ENCODE measurements at places on chromosomes 2 and 18.

- DNase-seq, result no peak
Measured at GRCh38 chr18:32337347-32337746, 133.3 kb downstream of the GAREM1 start.

GRCh38 chr2:195009202-195009601 lies 647.8 kb upstream of the SLC39A10 start:
- DNase-seq, result no peak

- no peak for DNase-seq
Measured at GRCh38 chr2:188610827-188611226, 319.2 kb downstream of the GULP1 start.

GRCh38 chr18:79786304-79786703 lies 11.4 kb upstream of the KCNG2 start:
- no peak for DNase-seq

- no peak for DNase-seq
Measured at GRCh38 chr2:31268344-31268743, 34.4 kb downstream of the EHD3 start.

- DNase-seq, result peak; percentile 92
Measured at GRCh38 chr2:241508240-241509154, at the start of gene STK25. Gene STK25, minus strand, starts transcription at chr2:241508584. Its CDS starts 549 bp downstream, at chr2:241508035.

GRCh38 chr2:105383432-105384166 lies 15.3 kb downstream of the FHL2 start:
- DNase-seq, result no peak

All from DMS79 treated with DMSO at 0.1 percent for 48 hours (cell line).